ENCODE measurements at places on chromosomes 7 and 10.

GRCh38 chr10:4514445-4515108 is 311.4 kb upstream of the AKR1E2 start:
- no peak for DNase-seq

- no peak for DNase-seq
Observed at GRCh38 chr7:78125884-78126283, 327.3 kb downstream of the PHTF2 start.

DNA sequence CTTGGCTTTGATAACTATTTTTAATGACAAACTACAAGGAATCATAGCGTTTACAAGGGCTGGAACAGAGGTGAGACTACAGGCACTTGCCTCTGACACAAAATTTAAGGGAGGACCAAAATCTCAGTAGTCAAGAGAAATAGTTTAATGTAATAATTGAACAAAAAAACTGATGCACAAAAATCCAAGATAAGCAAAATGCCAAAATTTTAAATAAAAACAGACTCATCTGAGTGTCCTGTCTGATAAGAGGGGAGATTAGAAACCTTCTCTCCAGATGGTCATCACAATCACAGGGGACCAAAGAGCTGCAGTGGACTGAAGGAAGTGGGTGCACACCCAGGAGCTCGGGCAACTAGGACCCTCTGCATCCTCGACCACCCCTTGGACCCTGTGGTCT is 70.5 kb downstream of the PARD3 start:
- DNase-seq: no peak

- DNase-seq: no peak
Observed at GRCh38 chr7:106375499-106375898, 90.7 kb upstream of the NAMPT start.

DNA sequence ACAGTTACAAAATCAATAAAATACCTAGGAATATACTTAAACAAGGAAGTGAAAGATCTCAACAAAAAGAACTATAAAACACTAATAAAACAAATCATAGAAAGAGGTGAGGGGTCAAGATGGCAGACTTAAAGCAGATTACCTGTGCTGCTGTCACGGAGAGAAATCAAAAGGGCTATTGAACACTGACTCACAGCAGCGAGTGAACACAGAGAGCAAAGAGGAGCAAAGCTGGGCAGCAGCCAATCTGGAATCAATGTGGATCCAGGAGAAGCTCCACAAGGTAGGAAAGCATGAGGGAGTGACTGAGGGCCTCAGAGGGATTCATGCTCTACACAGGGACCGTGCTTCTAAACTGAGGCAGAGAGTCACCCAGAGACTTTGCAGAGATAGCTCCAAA is 562.0 kb upstream of the SEMA3D start:
- DNase-seq: no peak

- no peak for DNase-seq
Observed at GRCh38 chr10:78960316-78960800, 108.4 kb upstream of the ZMIZ1 start.

- no peak for DNase-seq
Observed at GRCh38 chr7:91557789-91558404, 293.7 kb downstream of the FZD1 start.

- DNase-seq: no peak
Observed at GRCh38 chr10:90985321-90985933, 64.5 kb upstream of the ANKRD1 start.

- DNase-seq: no peak
Observed at GRCh38 chr7:123198668-123199652, 809 bp downstream of the SLC13A1 start.

DNA sequence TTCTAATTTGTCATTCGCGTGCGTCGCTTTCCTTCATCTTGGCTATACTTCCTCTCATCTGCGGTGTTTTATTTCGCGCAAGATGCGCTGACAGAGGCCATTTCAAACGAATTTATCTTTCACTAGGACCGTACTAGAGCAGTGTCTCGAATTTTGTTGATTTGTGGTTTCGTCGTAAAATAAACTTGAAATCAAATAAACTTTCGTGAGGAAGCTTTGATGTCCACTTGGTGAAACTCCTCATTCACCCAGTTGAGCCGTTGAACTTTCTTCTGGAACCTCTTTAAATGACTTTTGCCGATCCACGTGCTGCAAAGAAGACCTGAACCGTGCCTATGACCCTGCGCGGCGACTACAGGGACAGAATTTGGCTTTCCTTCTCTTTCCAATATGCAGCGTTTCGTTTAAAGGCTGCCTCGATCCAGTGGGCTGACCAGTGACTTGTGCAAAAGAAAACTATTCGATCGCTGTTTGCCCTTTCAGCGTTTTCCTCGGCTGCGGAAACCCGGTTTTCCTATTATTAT is 163.9 kb upstream of the PPP1R3A start:
- DNase-seq: no peak

GRCh38 chr7:8699875-8700624 is 266.6 kb downstream of the NXPH1 start:
- no peak for DNase-seq

GRCh38 chr7:36809510-36809909 is 85.2 kb upstream of the AOAH start:
- DNase-seq: no peak

DNA sequence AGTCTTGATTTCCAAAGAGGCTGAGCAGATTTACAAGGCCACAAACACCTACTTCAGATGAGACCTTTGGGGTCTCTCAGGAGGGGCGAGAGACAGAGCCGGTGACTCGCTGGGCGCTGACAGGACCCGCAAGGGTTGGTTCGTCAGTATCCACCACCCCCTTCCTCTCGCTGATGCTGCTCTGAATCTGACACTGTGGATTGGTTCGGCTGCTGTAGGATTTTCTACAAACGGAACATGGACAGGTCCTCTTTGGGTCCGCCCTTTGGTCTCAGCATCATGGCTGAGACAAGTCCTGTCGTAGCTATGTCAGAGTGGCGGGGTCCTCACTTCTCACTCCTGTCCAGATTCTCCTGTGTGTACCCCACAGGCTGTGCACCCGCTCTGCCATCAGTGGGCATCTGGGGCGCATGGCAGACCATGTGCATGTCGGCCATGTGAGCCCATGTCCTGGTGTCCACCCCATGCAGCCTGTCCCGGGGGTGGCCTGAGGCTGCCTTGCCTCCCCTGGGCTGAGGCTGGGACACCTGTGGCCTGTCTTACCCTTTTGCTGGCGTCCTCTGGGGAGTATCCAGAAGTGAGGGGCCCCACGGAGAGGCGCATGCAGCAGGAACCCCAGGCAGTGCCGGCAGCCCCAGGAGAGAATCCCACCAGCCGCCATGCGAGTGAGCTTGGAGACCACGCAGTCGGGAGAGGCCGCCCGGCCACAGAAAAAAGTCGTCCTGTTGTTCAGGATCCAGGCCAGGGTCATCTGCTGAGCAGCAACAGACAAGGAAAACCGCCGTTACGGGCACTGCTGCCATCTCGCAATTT is 21.6 kb upstream of the FAM20C start:
- no peak for DNase-seq

DNA sequence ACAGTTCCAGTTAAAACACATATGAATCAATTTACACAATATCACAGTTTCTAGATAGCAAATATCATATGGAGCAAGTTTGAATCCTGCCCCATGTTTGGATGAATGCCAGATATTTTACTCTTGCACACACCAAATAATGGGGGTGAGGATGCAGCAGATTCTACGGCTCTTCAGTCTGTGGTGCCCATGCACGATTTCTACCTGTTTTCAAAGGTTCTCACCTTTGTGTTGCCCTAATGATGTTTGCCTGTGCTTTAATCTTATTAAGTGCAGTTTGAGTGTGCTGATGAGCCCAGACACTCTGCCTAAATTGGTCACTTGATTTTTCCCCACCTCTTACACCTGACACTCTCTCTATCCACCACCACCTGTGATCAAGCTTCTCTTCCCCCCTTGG is 119.6 kb downstream of the NPY start:
- no peak for DNase-seq

DNA sequence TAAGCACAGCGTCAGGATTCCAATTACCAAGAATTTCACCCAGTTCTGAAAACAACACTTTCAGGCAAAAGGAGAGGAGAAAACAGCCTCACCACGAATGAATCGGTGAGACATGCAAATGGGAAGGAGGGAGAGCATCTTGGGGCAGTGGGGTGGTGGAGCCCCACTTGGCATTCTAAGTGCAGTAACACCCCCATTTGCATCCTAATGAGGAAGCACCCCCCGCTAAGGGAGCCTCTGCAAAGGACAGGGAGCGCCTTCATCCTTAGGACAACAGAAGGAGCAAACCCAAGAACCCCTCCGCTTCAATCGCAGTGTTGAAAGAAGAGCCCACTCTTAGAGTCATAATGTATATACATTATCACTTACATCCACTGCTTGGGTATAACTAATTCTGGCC is 46.8 kb downstream of the NRAP start:
- DNase-seq: no peak

DNA sequence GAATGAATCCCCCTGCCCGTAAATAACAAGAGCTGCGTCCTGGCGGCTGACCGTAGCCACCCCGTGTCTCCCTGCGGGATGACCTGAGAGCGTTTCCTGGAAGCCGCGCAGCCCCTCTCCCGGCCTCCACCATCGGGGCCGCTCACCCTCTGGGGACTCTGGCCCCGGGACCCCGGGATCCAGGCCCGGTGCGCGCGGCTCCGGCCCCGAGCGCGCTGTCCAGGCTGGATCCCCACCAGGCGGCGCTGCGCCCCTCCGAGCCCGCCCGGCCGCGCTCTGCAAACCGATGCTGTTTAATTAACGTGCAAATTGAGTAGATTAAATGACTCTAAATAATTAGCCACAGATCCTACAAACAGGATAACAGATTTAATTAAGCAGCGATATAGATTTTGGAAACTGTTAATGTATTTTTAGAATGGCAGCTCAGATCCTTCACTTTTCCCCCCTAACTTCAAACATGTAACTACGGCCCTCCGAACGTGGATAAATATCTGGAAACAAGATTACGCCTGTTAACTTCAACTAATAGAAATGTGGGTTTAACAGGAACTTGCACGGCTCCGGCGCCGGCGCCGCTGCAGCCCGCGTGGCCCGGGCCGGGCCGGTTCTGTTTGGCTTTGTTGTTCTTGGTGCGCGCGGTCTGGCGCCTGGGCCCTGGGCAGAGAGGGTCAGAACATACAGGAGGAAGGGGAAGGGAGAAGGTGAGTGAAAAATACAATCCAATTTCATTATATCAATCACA is 7.1 kb upstream of the UNCX start:
- DNase-seq: no peak

DNA sequence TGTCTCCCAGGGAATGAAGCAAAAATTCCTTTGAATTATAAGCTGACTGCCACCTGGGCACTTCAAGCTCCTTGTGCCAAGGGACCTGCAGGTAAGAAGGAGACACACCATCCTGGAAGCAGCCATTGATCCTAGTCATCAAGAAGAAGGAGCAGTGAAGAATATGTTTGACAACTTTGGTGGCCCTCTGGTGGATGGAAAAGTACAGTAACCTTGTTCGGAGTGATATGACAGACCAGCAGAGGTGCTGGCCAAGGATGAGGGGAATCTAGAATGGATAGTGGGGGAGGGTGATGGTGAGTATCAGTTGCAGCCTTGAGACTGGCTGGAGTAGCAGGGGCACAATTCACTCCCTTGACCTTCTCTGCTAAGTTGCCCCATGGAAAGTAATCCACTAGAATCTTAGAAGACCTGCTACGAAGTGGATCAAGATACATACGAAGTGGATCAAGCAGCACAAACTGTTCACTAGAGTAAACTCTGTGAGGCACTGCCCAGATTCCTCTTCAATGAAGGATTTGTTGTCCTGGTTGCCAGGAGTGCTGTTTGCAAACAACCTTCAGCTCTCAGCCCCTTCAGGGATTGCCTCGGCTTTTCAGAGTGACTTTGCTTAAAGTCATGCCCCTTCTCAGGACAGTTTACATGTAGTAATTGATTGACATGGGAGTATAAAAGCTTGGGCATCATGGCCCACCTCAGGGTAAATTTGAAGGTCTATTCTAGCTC is 44.8 kb upstream of the ORC5 start:
- no peak for DNase-seq

DNA sequence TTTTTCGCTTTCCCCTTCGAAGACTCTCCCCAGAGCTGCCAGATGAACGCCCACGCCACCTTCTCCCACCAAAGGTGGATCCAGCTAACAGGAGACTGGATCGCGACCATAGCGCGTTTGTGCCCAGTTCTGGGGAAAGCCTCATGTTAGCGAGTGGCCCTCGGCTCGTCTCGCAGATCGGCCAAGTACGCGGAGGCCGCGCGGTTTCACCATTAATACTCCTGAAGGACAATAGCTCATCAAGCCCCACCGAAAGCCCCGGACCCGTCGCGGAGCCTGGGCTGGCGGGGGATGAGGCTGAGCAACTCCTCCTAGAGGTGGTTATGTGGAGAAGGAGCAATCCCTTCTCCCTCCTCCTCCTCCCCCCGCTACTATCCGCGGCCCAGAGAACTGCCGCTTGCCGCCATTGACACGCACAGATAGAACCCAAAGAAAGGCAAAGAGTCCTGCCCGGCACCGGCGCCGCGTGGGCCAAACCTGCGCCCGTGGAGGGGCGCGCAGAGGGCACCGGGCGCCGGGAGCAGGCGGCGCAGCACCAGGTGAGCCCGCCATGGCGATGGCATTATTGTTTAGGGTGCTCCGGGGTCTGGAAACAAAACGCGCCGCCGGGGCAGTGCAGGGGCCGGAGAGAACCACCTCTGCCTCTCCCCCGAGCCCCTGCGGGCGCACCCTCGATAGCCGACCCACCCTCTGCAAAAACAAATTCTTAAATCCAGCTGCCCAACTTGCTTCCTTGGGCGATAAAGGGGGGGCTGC is at the start of gene MACROH2A2:
TSS of gene MACROH2A2 (plus strand) at position 385 of the 756 bp plus-strand sequence. CDS start 22,813 bp downstream, outside the sequence.
- no peak for DNase-seq

- DNase-seq: no peak
Observed at GRCh38 chr7:110205899-110206298, 885.0 kb upstream of the LRRN3 start.

DNA sequence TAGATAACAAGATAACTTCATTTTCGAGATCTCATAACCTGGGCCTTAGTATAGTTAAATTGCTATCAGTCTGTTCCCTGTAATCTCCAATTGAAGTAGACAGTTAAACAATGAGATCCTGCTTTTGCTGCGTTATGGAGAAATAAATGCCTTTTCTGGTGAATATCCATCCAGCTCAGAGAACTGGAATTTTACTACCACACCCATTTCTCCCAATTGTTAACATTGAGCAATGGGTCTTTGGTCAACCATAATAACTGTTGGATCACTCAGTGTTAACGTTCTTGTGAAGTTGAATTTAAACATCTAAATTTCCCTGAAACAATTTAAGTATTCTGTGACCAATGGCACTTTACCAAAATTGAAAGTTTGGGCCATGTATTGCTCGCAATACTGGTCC is 3.0 kb downstream of the CALU start:
- DNase-seq: no peak

DNA sequence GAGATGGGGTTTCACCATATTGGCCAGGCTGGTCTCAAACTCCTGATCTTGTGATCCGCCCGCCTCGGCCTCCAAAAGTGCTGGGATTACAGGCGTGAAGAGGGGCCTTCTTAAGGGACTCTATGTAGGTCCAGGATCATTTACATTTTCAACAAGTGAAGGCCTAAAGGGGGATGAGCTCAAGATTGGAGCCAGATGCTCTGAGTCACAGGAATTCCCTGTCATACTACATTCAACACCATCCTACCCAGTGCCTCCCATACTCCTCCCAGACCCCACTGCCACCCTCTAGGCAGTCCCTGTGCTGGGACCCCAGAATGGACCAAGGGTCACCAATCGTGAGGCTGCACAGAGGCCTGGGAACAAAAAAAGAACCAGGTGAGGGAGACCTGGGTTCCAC is 29.9 kb downstream of the CYTH3 start:
- no peak for DNase-seq

- no peak for DNase-seq
Observed at GRCh38 chr10:21500578-21500910, 24.9 kb downstream of the SKIDA1 start.
